Uterine smooth muscle cell (primary cell): ENCODE measurements at places on chromosomes 4 and X. TPM values are rescaled to one million over a fixed set of nuclear protein-coding genes. Genes with fewer than 3 reads are reported as not detected.

The SMIM31 gene
- total RNA-seq = not detected in 2 replicates

The TMSB15A gene
- 3.2 and 8.7 TPM in 2 replicates for total RNA-seq

The SPANXC gene
- not detected in 2 replicates for total RNA-seq

The IL1RAPL1 gene
- 5.2 and 11.5 TPM in 2 replicates for total RNA-seq

The AREG gene
- total RNA-seq = 0.11 and 0.37 TPM in 2 replicates

The PABPC1L2B gene
- total RNA-seq = not detected in 2 replicates

The TMEM164 gene
- total RNA-seq = 11.5 and 32.6 TPM in 2 replicates

The GLRB gene
- 15.4 and 18.9 TPM in 2 replicates for total RNA-seq

The SLC9B2 gene
- 15.4 and 25.2 TPM in 2 replicates for total RNA-seq

The NHS gene
- total RNA-seq = 2.3 and 4.6 TPM in 2 replicates

The HTN3 gene
- total RNA-seq = not detected in 2 replicates

The PRRG1 gene
- total RNA-seq = 7.7 and 8.6 TPM in 2 replicates

The PWWP3B gene
- total RNA-seq = 13.3 and 35.0 TPM in 2 replicates

The CNKSR2 gene
- total RNA-seq = 1.1 and 2.4 TPM in 2 replicates

The GPR34 gene
- not detected in 2 replicates for total RNA-seq

The CT55 gene
- total RNA-seq = 0.25 TPM in 1 of 2 replicates, not detected in the other

The SLC49A3 gene
- total RNA-seq = 0.55 and 1.00 TPM in 2 replicates

The GUCY1A1 gene
- total RNA-seq = 0.11 and 0.25 TPM in 2 replicates
